Esophagus squamous epithelium (tissue), 5 donors: ENCODE measurements at places on chromosomes 1 and 21.

DNA sequence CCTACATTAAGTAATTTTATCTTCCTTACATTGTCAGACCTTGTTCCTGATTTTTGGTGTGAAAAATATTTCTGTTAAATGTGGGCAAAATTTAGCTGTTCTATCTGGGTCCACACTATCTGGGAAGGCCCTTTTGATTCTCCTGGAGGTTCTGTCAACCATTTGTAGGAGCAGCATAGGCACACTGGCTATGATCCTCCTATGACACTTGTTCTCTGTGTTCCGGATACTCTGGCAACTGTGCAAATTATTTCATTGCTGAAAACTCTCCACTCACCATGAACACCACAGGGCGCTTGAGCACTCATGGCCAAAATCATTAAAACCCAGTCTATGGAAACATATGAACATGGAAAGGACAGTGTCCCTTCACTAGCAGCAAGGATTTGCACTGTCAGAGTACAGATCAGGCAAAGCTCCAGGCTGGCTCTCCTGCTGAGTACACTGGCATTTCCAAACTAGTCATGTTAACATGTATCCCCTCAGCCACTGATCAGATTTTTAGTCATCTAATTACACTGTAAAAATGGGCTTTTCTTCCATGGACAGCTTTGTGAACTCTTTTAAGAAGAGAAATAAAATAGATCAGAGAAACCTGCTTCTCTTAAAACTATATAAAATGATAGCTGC lies 43.9 kb upstream of the SGIP1 start:
- H3K27me3 ChIP-seq: no peaks in the 10 kb centered on the region
- no peaks in the 10 kb centered on the region for H3K36me3 ChIP-seq
- no peak overlapping the region for H3K27ac ChIP-seq
- no peaks in the 10 kb centered on the region for H3K4me1 ChIP-seq
- no peak overlapping the region for H3K4me3 ChIP-seq

DNA sequence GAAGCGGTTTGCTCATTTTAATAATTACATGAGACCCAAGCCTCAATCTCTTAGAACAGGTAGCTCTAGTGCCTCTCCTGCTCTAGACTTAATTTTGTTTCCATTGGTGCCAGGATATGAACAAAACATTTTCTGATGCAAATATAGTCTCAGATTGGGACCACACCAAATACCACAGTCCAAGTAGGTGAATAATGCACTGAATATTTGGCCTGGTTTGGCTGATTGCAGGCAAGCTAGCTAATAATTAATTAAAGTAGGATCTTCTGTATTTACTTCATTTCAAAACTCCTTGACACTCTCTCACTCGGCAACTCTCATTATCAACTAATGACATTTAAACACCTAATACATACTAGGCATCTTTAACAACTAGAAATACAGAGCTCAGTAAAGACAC lies 219.6 kb downstream of the LTN1 start:
- no peaks in the 10 kb centered on the region for H3K36me3 ChIP-seq
- no peaks in the 10 kb centered on the region for H3K27me3 ChIP-seq
- peak overlapping the region; percentile 45 for H3K27ac ChIP-seq
- H3K4me3 ChIP-seq: no peak overlapping the region

DNA sequence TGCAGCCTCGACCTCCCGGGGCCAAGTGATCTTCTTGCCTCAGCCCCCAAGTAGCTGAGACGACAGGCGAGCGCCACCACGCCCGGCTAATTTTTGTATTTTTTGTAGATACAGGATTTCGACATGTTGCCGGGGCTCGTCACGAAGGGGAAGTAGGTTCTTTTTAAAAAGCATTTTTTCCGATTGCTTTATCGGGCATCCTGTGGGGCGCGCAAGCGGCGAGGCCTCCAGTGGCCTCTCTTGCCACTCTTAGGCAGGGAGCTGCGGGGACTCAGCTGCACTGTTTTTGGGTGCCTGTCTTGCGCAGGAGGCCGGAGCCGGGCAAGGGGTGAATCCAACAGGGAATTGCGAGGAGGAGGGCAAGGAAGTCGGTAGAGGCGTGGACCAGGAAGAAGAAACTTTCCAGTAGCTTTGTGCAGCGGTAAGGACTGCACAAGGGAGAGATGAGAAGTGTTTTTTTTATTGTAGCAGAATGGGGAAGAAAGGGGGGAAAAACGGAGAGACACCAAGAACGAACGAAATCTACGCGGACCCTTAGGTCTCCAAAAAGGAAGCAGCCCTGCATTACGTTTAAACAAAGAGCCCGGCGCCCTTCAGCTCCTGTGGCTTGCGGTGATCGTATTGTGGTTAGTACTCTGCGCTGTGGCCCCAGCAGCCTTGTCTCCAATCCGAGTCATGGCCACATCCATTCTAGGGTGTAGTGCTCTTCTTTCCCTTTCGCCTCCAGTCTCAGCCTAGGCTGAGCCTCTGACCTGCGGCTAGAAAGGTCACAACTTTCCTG lies 164.8 kb downstream of the PPIAL4G start:
- no peaks in the 10 kb centered on the region for H3K36me3 ChIP-seq
- H3K4me1 ChIP-seq: peaks cover 6% of the 10 kb centered on the region
- H3K4me3 ChIP-seq: no peak overlapping the region
- no peaks in the 10 kb centered on the region for H3K27me3 ChIP-seq
- no peak overlapping the region for H3K27ac ChIP-seq

DNA sequence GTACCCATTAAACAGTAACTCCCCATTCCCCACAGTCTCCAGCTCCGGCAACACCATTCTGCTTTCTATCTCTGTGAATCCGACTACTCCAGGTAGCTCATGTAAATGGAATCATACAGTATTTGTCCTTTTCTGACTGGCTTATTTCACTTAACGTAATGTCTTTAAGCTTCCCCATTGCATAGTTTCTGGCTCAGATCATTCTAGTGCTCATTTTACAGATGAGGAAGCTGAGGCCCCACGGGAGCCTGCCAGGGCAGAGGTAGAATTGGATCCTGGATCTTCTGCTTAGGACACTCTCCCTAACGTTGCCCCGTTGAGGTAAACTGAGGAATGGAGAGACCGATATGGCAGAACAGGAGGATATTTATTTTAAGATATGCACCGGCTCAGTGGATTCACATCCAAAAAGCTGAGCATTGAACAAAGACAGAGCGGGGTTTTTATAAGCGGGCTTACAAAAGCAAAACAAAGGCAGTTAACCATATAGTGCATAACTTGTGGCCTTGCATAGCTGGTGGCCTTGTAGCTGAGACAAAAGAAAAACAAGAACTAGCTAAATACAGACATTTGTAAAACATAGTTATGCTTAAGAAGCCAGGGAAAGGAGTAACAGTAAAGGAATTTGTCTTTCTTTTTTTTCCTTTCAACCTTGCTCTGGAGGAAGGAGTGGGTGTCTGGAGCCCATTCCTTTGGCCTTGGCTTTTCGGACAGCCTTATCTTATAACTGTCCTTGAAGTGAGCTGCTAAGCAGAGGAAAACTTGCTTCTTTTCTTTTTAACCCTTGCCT lies 15.3 kb upstream of the KLHDC8A start:
- H3K4me1 ChIP-seq: no peaks in the 10 kb centered on the region
- no peak for DNase-seq
- no peak overlapping the region for H3K27ac ChIP-seq
- H3K4me3 ChIP-seq: no peak overlapping the region

- no peak overlapping the region for H3K4me3 ChIP-seq
- DNase-seq: no peak
- H3K27me3 ChIP-seq: peaks cover 15% of the 10 kb centered on the region
- H3K4me1 ChIP-seq: peaks cover 17% of the 10 kb centered on the region
- no peak overlapping the region for H3K27ac ChIP-seq
Measured at GRCh38 chr1:21511579-21512522, 2.6 kb downstream of the ALPL start.

DNA sequence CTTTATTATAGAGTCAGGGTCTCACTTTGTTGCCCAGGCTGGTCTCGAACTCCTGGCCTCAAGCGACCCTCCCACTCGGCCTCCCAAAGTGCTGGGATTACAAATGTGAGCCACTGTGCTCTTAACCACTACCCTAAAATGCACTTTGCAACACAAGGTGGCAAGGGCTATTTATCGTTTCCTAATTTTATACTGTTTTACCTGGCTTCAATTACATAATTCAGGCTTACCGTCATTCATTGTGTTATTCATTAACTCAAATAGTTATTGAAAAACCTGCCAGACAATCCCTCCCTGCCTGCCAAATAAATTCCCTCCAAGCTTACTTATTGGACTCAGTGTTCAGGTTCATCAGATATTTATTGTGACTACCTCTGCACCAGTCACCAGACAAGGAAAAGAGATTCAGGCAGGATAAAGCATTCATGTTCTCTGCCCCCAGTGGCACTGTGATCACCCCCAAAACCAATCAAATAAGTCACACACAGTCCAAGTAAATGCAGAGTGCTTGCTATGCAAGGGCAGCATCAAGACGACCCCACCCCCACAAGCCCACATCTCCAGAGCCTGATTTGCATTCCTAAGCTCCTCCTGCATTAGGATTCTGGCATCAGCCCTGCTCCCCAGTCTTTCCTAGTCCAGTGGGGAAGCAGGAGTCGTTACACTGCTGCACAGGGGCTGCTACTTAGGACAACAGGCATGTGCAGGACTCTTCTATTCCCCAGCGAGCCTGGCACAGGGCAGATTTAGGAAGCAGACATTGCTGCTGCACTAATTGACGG lies 8.1 kb downstream of the PAQR7 start:
- peaks cover 31% of the 10 kb centered on the region for H3K4me1 ChIP-seq
- H3K4me3 ChIP-seq: no peak overlapping the region
- H3K27me3 ChIP-seq: no peaks in the 10 kb centered on the region
- peak overlapping the region; percentile 52 for H3K27ac ChIP-seq
- H3K36me3 ChIP-seq: no peaks in the 10 kb centered on the region

GRCh38 chr1:145847827-145848226 lies 2.4 kb downstream of the NUDT17 start:
- H3K27ac ChIP-seq: no peak overlapping the region
- no peak overlapping the region for H3K4me3 ChIP-seq
- no peak for DNase-seq
- peaks cover 22% of the 10 kb centered on the region for H3K4me1 ChIP-seq
- H3K27me3 ChIP-seq: no peaks in the 10 kb centered on the region

GRCh38 chr1:17579951-17580939 lies 40.7 kb downstream of the ARHGEF10L start:
- DNase-seq: no peak
- no peaks in the 10 kb centered on the region for H3K27me3 ChIP-seq
- H3K4me1 ChIP-seq: peaks cover 37% of the 10 kb centered on the region
- no peaks in the 10 kb centered on the region for H3K36me3 ChIP-seq
- H3K27ac ChIP-seq: peak overlapping the region; percentile 25
- no peak overlapping the region for H3K4me3 ChIP-seq

- no peak overlapping the region for H3K4me3 ChIP-seq
- no peak overlapping the region for H3K27ac ChIP-seq
- H3K4me1 ChIP-seq: peaks cover 7% of the 10 kb centered on the region
Measured at GRCh38 chr1:7398982-7399381, 372.1 kb upstream of the VAMP3 start.

DNA sequence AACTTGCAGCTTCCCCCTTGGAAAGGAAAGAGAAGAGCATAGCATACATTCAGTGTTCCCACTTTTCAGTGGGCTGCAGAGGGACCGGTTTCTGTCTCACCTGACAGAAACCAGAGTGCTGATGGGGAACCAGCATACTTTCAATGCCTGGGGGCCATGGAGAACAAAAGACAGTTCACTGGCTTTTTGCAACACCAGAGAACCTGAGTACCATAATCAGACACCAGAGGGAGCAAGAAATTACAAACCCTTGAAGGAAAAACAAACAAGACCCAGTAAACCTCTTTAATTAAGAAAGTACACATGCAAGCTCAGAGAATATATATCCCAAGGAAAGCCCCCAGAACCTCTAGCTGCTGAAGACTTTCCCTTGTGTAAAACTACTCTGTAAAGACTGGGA lies 51.1 kb downstream of the CSMD2 start:
- no peak overlapping the region for H3K27ac ChIP-seq
- H3K27me3 ChIP-seq: peaks cover 6% of the 10 kb centered on the region
- no peak for DNase-seq
- no peak overlapping the region for H3K4me3 ChIP-seq

GRCh38 chr1:103525114-103525606 lies 339 bp upstream of the RNPC3 start:
- peak; percentile 39 for DNase-seq
- peak overlapping the region; percentile 35 for H3K4me3 ChIP-seq
- H3K36me3 ChIP-seq: no peaks in the 10 kb centered on the region
- peaks cover 4% of the 10 kb centered on the region for H3K4me1 ChIP-seq
